Peyer's patch (tissue), 4 donors: ENCODE measurements at places on chromosomes 12 and 14. TPM values are rescaled to one million over a fixed set of nuclear protein-coding genes. Genes with fewer than 3 reads are reported as not detected.

- H3K27me3 ChIP-seq: no peaks in the 10 kb centered on the region
- H3K4me3 ChIP-seq: peak overlapping the region; percentile 80
- H3K36me3 ChIP-seq: no peaks in the 10 kb centered on the region
- DNase-seq: no peak
- H3K27ac ChIP-seq: peak overlapping the region; percentile 96
Observed at GRCh38 chr12:79934281-79935020, 446 bp downstream of the PPP1R12A start.

DNA sequence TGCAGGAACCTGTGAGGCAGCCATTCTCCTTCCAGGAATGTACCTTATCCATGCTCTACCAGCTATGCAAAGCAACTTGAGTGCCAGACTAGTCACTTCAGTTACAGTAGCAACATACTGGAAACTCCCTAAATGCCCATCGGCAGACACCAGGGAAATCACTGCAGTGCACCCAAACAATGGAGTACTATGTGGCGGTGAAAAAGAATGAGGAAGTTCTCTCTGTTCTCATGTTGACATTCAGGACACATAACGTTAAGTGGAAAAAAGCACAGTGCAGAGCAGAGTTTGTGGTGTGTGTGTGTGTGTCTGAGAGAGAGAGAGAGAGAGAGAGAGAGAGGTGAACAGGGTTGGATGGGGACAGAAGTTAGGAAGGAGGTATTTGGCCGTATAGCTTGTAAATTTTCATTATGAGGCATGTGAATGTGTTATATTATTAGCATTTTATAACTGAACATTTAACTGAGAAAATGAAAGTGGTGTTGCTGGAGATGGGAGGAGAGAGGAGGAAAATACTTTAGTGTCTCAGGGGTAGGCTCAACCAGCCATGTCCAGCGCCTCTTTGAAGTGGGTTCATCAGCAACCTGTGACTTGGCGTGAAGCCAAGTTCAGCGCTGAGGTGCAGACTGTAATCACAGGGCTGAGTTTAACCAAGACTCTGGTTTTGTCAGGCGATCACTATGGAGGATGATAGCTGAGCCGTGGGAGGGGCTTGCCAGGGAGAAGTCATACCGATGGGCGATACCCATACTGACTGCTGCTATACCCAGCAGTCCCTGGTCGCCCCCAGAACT is 17.3 kb downstream of the TNFAIP2 start:
- no peak overlapping the region for H3K27ac ChIP-seq
- H3K27me3 ChIP-seq: no peaks in the 10 kb centered on the region
- no peaks in the 10 kb centered on the region for H3K4me1 ChIP-seq

DNA sequence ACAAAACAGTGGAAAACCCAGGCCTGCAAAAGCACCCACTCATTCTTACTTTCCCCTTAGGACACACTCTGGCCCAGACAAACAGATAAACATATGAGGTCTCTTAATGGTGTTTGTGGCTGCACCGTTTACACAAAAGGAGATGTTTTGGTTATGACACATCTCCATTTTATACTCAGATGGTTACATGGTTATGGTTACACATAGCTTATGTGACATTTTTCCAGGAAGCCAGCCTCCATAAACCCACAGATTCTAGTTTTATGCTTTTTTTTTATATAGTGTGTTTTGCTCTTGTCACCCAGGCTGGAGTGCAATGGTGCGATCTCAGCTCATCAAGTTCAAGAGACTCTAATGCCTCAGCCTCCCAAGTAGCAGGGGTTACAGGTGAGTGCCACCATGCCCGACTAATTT is 3.5 kb upstream of the KLRD1 start:
- H3K27me3 ChIP-seq: no peaks in the 10 kb centered on the region
- DNase-seq: no peak
- no peaks in the 10 kb centered on the region for H3K4me1 ChIP-seq
- H3K36me3 ChIP-seq: no peaks in the 10 kb centered on the region

Gene FOXA1
- total RNA-seq: 7.4 TPM

- no peaks in the 10 kb centered on the region for H3K27me3 ChIP-seq
- no peak for DNase-seq
- no peaks in the 10 kb centered on the region for H3K36me3 ChIP-seq
- no peak overlapping the region for H3K4me3 ChIP-seq
- H3K27ac ChIP-seq: no peak overlapping the region
- H3K4me1 ChIP-seq: no peaks in the 10 kb centered on the region
Observed at GRCh38 chr12:119808441-119808840, 68.7 kb downstream of the CIT start.

- H3K36me3 ChIP-seq: no peaks in the 10 kb centered on the region
- H3K4me3 ChIP-seq: no peak overlapping the region
- no peaks in the 10 kb centered on the region for H3K4me1 ChIP-seq
- H3K27ac ChIP-seq: no peak overlapping the region
- no peaks in the 10 kb centered on the region for H3K27me3 ChIP-seq
- DNase-seq: no peak
Observed at GRCh38 chr12:88383405-88383804, 196.9 kb downstream of the KITLG start.

GRCh38 chr14:73461478-73462047 is 3.2 kb upstream of the NUMB start:
- no peaks in the 10 kb centered on the region for H3K36me3 ChIP-seq
- no peak overlapping the region for H3K27ac ChIP-seq
- H3K4me1 ChIP-seq: peaks cover 4% of the 10 kb centered on the region
- no peaks in the 10 kb centered on the region for H3K27me3 ChIP-seq

Gene PHETA1
- total RNA-seq: 44.6 TPM

DNA sequence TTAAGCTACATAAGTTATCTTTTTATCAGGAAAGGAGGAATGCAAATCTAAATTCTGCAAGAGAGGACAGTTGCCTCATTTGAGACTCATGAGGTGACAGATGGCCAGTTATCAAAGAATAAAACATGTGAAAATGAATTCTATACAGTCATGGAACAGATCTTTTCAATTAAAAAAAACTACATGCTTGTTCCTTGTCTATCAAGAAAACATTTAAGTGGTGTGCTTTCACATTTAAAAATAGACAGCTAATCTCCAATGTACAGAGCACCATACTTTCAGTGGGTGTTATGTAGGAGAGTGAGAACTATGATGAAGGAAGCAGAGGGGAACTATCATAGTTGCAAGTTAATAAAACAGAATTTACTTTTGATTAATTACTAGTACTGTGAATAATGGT is 76.7 kb upstream of the TTC7B start:
- no peak overlapping the region for H3K4me3 ChIP-seq
- H3K36me3 ChIP-seq: no peaks in the 10 kb centered on the region
- H3K4me1 ChIP-seq: no peaks in the 10 kb centered on the region

GRCh38 chr12:90017316-90017715 is 308.7 kb upstream of the ATP2B1 start:
- no peak for DNase-seq
- H3K27me3 ChIP-seq: no peaks in the 10 kb centered on the region
- no peak overlapping the region for H3K27ac ChIP-seq
- H3K4me3 ChIP-seq: no peak overlapping the region
- no peaks in the 10 kb centered on the region for H3K36me3 ChIP-seq

- H3K27me3 ChIP-seq: no peaks in the 10 kb centered on the region
- no peaks in the 10 kb centered on the region for H3K36me3 ChIP-seq
- H3K4me3 ChIP-seq: no peak overlapping the region
Observed at GRCh38 chr12:119202544-119202943, 23.8 kb downstream of the HSPB8 start.

DNA sequence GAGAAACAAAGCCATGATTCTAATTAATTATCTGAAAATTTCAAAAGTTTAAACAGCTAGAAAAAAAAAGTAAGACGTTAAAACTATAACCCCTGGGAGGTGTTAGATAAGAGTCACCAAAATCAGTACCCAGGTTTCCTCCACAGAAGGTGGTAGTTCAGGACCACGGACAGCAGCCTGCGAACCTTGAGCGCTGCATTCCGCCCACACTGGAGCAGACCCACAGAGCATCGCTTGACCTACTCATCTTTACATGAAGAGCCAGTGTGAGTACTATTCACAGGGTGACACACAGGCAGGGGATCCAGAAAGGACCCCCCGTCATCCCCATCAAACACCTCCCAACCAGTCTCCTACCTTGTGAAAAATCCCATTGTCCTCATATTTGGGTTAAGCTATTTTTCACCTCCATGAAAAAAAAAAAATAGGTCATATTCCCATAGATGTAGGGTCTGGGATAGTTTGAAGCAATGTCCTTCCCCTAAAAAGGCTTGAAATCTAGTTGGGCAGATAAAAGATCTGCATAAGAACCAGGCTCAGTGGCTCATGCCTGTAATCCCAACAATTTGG is 8.8 kb upstream of the CHGA start:
- H3K27me3 ChIP-seq: no peaks in the 10 kb centered on the region
- H3K36me3 ChIP-seq: no peaks in the 10 kb centered on the region
- no peaks in the 10 kb centered on the region for H3K4me1 ChIP-seq
- DNase-seq: no peak
- H3K4me3 ChIP-seq: no peak overlapping the region
- H3K27ac ChIP-seq: no peak overlapping the region

DNA sequence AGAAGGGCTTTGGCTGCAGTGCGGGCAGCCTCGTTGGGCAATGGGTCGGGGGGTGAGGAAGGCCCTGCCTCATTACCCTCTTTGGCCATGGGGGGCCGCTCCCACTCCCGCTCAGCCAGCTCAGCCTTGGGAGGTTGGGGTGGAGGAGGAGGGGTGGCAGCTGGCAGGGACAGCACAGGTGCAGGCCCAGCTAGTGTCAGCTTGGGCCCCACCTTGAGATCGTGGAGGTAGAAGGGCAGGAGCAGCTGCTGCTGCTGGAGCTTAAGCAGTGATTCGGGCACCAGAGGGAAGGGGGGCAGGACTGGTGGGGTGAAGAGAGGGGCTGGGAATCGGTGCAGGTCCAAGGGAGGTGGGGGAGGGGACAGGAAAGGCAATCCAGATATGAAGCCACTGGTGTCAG is 26.0 kb downstream of the ZFHX2 start:
- DNase-seq: no peak
- H3K27me3 ChIP-seq: no peaks in the 10 kb centered on the region
- no peaks in the 10 kb centered on the region for H3K36me3 ChIP-seq
- H3K4me1 ChIP-seq: no peaks in the 10 kb centered on the region

Gene RNASE3
- not detected for total RNA-seq

DNA sequence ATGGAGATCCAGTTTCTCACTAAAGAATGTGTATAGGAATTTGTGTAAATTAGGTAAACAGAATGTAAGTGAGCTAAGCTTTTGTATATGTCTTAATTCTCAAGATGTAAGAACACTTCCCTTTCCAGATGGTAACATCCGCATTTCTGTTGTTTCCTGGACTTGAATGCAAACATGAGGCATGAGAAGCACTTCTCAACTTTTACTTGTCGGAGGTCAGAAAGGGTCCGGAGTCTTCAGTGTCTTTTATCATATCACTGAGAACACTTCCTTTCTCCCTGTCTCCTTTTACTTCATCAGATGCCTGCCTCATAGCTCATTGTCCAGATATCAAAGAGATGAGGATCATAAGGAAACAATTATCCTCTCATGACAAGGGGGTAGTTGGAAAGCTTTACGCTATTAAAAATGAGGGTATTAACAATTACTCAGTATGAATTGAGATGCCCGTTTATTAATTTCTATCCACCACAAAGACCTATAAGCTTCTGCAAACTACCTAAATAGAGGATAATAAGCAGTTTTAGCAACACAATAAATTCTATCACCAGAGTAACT is 214.1 kb upstream of the FLRT2 start:
- no peaks in the 10 kb centered on the region for H3K27me3 ChIP-seq
- no peaks in the 10 kb centered on the region for H3K36me3 ChIP-seq
- H3K27ac ChIP-seq: no peak overlapping the region
- H3K4me1 ChIP-seq: no peaks in the 10 kb centered on the region

- H3K27ac ChIP-seq: no peak overlapping the region
- no peak for DNase-seq
- H3K36me3 ChIP-seq: no peaks in the 10 kb centered on the region
Observed at GRCh38 chr12:72586456-72586855, 314.3 kb downstream of the TRHDE start.

DNA sequence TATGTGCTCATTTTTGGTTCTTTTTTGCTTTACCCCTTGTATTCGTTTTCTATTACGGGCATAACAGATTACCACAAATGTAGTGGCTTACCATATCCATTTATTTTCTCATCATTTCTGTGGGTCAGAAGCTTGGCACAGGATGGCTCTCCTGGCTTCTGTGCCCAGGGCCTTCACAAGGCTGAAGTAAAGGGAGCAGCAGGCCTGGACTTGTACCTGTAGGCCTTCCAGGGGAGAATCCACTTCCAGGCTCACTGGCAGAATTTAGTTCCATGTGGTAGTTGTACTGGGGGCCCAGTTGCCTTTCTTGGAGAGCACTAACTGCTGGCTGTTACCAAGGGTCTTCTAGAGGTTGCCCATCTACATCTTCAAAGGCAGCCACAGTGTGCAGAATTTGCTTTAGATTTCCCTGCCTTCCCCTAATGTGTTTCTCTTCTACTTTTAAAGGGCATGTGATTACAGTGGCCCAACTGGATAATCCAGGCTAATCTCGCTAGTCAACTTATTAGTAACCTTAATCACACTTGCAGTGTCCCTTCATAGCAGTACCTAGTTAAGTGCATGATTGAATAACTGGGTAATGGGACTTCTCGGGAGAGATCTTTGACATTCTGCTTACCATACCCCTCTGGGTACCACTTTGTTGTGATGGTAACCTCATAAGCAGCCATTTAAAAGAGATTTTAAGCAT is 67.0 kb downstream of the CRADD start:
- DNase-seq: no peak
- H3K27ac ChIP-seq: no peak overlapping the region
- no peaks in the 10 kb centered on the region for H3K36me3 ChIP-seq
- no peaks in the 10 kb centered on the region for H3K27me3 ChIP-seq

Gene MUCL1
- not detected for total RNA-seq

DNA sequence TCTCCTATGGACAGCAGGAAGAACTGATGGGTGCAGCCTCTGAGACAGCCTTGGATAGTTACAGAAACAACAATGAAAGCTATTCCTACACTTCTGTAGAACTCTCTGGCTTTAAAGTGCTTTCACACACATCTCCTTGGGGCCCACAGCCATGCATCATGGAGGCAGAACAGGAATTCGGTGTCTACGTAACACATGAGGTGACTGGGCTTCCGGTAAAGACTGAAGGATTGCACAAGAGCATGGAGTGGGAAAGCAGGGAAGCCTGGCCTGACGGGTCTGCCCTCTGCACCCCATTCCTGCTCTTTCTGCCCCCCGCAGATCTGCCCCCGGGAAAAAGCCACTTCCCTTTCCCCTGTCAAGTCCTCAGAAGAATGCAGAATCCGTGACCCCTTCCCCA is 82.6 kb downstream of the VWF start:
- no peaks in the 10 kb centered on the region for H3K27me3 ChIP-seq
- H3K4me1 ChIP-seq: no peaks in the 10 kb centered on the region
- no peaks in the 10 kb centered on the region for H3K36me3 ChIP-seq

Gene IL31
- not detected for total RNA-seq

- no peaks in the 10 kb centered on the region for H3K36me3 ChIP-seq
- H3K4me1 ChIP-seq: no peaks in the 10 kb centered on the region
- DNase-seq: no peak
- no peaks in the 10 kb centered on the region for H3K27me3 ChIP-seq
- H3K27ac ChIP-seq: no peak overlapping the region
Observed at GRCh38 chr12:31710021-31710818, 18.6 kb downstream of the AMN1 start.

GRCh38 chr14:89142366-89142765 is 274.7 kb downstream of the FOXN3 start:
- no peaks in the 10 kb centered on the region for H3K27me3 ChIP-seq
- H3K36me3 ChIP-seq: no peaks in the 10 kb centered on the region
- no peak overlapping the region for H3K4me3 ChIP-seq
- no peak overlapping the region for H3K27ac ChIP-seq

Gene PPM1H
- total RNA-seq: 4.2 TPM

Gene GDF3
- total RNA-seq: not detected
